ENCODE measurements at places on chromosomes 2 and 18.

GRCh38 chr2:232959139-232959538 lies 53.9 kb downstream of the NGEF start:
- no peak for DNase-seq

DNA sequence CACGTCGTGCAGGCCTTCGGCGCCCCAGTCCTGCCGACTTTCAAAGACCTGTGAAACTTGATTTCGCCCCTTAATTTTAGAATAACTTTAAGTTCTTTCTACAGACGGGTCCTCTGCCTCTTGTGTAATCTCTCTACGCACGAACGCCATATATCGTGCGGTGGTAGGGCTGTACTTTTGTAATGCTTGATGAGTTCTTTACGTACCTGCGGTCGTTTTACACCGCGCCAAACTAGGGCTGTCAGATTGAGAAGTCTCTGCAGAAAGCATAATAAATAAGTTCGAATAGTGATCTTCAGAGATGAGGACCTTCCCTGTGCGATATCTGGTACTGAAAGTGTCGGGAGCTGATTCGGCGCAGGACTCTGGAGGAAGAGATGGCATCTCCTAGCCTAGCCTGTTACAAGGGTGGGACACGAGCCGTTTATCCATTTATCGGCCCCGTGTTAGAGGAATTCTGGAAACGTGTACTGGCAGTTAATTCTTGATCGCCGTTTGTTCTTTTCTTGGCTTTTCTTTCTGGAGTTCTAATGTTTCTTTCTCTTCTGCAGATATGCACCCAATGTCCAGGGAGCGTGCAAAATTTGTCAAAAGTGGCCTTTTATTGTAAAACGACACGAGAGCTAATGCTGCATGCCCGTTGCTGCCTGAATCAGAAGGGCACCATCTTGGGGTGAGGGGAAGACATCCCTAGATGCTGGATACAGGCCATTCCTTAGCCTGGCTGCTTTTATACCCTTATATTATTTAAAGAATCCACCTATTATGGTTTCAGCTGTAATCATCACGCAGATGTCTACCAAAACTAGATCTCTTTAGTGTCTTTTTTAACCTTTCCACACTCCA lies 781 bp upstream of the SLC5A6 start:
- DNase-seq: peak; percentile 45

GRCh38 chr2:67500541-67500940 lies 103.4 kb downstream of the ETAA1 start:
- no peak for DNase-seq

- DNase-seq: no peak
These were observed 30.7 kb downstream of the FBXO15 start for GRCh38 chr18:74116633-74117554.

GRCh38 chr2:206688453-206688852 lies 29.7 kb downstream of the DYTN start:
- no peak for DNase-seq

DNA sequence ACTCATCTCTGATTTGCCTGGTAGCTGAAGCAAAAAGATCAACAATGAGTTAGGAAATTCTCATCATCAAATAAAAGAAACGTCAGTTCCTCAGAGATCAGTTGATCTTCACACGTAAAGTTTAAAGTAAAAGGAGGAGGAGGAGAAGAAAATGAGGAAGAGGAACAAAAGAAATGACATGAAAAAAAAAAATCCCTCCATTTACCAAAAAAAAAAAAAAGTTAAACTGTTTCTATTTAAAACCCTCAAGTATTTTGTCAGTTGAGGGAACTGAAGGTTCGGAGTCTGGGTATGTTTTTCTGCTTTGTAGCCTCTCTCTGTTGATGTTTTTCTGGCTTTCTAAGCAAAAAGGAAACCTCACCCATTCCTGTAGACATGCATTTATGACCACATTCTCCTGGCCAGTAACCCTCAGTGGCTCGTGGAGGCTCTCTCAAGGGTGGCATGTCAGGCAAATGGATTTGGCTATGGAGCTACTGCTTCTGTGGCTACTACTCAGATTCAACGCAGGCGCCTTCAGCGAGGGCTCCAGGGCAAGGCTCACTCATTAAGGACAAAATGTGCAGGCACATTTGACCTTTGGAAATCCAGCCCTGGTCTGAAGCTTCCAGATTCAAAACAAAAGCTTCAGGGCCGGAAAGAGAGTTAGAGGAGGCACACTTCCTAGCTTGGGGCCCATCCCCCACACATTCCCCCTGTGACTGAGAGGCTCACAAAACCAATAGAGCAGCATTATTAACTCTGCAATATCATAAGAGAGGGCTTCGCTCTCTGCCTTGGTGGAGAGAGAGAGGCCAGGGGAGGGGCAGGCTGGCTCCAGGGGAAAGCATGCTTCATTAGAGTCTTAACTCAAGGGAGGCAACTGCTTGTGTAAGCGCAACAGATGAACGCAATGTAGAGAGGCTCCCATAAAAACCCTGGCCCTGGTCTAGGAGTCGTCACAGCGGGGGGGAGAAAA lies 22.3 kb downstream of the KLF7 start:
- DNase-seq: peak; percentile 51

GRCh38 chr18:36127836-36128529 lies 1.2 kb downstream of the SLC39A6 start:
- no peak for DNase-seq

DNA sequence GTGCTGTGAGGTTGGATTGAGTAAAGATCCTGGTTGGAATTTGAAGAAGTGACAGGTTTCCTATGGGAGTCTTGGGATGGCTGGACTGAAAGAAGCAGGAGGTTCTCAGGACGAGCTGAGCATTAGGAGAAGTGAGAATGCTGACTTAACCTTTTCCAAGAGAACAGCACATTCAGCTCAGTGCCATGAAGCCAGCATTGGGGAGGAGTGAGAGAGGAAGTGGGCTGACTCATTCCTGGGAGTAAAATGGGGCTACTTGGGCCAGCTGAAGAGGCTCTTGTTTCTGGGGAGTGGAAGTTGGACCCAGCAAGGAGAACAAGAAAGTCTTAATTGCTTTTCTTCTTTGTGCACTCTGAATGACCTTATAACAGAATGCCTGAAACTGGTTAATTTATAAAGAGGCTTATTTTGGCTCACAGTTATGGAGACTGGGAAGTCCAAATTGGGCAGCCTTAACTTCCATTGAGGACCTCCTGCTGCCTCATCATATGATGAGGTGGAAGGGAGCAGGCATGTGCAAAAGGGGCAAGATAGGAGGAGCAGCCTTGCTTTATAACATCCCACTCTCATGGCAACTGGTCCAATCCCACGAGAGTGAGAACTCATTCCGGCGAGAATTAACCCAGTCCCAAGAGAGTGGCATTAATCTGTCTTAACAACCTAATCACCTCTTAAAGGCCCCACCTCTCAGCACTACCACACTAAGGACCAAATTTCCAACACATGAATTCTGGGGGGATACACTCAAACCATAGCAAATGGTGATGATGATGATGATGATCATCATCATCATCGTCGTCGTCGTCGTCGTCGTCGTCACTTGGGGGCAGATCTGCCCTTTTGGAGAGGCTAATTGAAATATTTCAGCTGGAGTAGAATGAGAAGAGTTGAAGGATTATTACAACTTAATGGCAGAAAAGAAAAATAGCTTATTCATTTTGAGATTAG lies 26.1 kb downstream of the DGUOK start:
- DNase-seq: no peak

- no peak for DNase-seq
These were observed 59.4 kb downstream of the ADD2 start for GRCh38 chr2:70708376-70709199.

GRCh38 chr18:68121308-68121707 lies 593.6 kb downstream of the TMX3 start:
- DNase-seq: no peak

DNA sequence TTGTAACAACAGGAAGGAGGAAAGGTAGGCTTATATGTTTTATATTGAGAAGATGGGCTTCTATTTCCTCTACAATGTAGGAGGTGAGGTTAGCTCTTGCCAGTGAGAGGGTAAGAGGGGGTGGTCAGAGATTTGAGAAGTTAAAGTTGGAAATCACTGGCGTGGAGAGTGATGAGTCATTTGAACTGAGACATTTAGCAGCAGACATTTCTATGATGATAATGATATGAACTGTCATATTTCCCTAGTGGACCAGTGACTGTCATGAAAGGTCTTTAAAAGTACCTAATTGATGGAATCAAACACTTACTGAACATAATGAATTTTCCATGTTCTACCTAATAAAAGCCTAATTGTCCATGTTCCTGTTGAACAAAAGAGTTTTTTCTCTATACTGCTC lies 126.1 kb downstream of the FAM161A start:
- DNase-seq: no peak

GRCh38 chr2:28325567-28326468 lies 66.8 kb upstream of the FOSL2 start:
- DNase-seq: no peak

- DNase-seq: no peak
These were observed 10.1 kb upstream of the CCDC138 start for GRCh38 chr2:108776475-108776874.

- no peak for DNase-seq
These were observed 1845.6 kb upstream of the PIK3C3 start for GRCh38 chr18:40109252-40110049.

GRCh38 chr2:231425811-231426703 lies 30.5 kb downstream of the B3GNT7 start:
- peak; percentile 11 for DNase-seq

DNA sequence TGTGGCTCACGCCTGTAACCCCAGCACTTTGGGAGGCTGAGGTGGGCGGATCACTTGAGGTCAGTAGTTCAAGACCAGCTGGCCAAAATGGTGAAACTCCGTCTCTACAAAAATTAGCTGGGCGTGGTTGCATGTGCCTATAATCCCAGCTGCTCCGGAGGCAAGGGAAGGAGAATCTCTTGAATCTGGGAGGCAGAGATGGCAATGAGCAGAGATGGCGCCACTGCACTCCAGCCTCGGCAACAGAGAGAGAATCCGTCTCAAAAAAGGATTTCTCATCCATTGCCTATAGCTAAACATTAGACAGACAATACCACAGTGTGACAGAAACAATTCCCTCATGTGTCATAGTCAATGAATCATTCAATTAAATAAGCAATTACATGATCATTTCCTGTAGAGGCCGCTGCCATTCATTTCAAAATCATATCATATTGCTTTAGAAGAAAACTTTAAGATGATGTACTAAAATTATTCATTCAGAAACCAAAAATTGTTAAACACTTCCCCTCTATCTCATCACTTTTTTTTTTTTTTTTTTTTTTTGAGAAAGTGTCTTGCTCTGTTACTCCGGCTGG lies 69.5 kb upstream of the TGIF1 start:
- no peak for DNase-seq

- DNase-seq: no peak
These were observed 91.3 kb downstream of the SPATS2L start for GRCh38 chr2:200397785-200398184.

DNA sequence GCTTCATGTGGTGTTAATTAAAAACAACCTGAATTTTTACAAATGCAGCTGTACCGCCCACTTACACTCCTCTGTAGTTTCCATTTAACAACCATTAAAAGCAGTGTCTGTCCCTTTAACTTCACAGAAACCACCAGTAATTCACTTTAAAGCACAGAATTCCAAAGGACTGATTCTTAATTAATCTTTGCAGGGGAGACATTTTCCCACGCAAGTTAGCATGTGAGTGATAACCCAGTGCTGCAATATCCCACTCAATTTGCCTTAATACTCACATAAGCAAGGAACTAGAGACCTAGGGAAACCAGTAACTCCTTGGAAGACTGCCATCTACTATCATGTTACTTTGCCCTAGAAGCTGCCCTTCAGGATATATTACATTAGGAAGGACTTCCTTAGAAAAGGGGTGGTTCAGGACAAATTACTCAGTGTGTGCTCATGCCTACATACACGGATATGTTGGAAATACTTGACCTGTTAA lies 102.3 kb downstream of the OSR1 start:
- DNase-seq: no peak

Data from activated naive CD4-positive, alpha-beta T cell (primary cell).